Stimulated activated CD4-positive, alpha-beta T cell treated with anti-CD3 and anti-CD28 coated beads, Interleukin-4, amount 100 ng/mL, for 48 hours (primary cell): ENCODE measurements at places on chromosomes 4 and X.

GRCh38 chr4:10803713-10804343 is 119.3 kb upstream of the CLNK start:
- no peak for DNase-seq

GRCh38 chr4:105520819-105521790 is 31.3 kb upstream of the ARHGEF38 start:
- DNase-seq = no peak

DNA sequence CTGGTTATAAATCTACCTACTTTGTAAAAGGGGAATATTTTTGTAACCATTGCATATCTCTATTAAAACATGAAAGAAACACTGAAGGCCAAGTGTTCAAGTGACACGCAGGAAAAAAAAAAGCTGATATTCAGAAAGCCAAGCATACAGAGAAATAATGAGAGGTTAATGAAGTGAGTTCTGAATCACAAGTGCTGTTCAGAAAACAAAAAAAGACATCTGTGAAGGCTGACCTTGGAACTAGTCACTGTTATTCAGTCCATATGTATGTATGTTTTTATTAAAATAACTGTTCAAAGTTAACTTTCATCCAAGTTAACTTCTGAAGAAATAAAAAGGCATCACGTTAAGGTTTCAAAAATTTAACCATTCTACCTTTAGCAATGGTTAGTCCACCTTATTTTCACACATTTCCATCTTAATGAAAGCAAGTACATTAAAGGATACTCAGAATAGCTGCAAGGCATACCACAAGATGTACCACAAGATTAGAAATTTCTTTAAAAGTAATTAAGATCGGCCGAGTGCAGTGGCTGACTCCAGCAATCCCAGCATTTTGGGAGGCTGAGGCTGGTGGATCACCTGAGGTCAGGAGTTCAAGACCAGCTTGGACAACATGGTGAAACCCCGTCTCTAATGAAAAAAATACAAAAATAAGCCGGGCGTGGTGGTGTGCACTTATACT is 31.4 kb downstream of the SH3RF1 start:
- no peak for DNase-seq

GRCh38 chr4:139893801-139894200 is 228.2 kb downstream of the MGST2 start:
- no peak for DNase-seq

DNA sequence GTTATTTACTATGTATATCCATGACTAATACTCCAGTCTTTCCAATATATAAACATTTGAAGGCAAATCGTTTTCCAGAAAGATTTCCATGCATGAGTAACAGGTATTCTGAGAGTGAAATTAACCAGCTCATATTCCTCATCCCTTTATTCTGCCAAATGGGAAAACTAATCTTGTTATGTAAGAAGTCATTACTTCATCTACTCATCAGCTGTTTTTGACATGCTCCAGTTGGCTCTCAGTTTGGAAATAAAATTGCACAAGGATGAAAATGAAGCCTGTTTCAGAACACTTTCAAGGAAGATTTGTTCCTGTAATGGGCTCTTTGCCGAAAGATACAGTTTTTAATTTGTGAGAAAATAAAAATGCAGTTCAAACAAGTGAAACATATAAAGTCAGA is 121.9 kb downstream of the KCTD8 start:
- no peak for DNase-seq

DNA sequence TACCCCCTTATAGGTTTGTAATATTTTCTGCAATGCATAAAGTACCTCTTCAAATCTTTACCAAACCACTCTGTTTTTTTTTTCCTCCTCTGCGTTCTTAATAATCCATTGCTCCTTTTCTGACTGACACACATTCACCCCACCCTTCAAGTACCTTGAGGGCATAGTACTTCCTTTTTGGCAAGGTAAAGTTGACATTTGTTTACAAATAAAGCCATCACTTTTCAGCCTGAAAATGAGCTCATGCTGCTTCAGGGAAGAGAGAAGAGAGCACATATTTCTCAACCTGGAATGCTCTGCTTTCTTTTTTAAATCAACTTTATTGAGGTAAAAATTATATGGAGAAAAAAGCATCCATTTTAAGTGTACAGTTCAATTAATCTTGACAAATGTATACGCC is 113.9 kb downstream of the AGTR2 start:
- DNase-seq = no peak

DNA sequence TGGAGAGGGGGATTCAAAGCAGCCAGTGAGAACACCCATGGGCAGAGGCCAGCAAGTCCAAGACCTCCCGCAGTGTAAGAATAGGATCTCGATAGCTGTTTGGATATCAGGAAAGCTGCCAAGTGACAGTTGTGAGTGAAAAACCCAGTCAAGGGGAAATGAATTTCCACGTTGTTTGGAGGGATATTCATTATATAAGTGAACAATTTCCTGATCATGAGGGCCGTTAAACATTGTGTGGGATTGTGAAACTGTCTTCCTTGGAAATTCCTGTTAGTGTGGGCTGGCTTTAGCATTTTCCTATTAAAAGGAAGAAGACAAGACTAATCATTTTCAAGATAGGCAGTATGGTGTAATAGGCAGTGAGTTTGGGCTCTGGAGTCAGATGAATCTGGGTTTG is 15.0 kb downstream of the CLDN2 start:
- DNase-seq = no peak

DNA sequence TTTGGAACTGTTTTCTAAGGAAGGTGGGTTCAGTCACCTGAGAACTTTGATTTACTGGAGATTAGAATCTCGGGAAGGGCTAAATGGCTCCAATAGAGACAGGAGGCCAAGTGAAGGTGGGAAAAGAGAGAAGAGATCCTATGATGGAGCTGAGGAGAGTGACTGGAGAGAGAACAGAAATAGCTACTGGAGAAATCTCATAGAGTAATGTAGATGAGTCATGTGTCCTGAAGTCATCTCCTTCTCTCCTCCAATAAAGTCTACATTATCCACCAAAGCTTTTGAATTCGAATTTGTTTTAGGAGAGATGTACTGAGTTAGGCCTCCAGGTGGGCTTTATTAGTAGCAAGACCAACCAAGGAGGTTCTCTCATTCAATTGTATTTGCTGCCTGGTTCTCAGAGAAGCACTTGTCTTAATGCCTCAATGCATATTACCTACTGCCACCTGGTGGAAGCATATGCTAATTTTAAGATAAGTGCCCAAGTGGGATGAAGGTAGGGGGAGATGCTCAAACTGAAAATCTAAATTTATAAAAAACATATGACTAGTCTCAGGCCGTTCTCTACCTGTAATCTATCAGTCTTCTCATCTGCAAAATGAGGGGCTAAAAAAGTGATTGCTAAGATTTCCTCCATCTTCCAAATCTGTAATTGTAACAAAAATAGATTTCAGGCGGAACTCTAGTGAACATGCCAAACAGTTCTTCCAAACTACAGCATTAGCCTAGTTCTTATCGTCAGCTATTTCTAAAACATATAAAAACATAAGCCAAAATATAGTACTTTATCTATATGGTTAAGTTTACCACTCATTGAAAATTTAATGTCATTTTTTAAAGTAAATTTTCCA is 24.4 kb downstream of the TXK start:
- DNase-seq = no peak

- DNase-seq = no peak
Measured at GRCh38 chr4:88761861-88762523, 64.4 kb upstream of the NAP1L5 start.

DNA sequence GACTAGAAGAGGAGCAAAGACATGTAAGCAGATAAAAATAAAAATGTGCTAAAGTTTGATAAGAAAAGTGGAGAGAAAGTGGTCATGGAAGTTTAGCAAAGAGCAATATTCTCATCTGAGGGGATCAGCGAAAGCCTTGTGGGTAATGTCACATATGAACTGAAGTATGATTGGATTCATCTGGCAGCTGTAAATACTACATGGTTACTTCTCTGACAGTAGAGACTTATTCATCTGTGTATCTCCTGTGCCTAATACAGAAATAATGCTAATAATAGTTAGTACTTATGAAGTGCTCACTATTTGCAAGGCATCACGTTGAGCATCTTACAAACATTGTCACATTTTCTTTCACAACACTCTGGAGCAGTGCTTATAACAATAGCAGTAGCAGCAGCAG is 8.9 kb upstream of the IGSF1 start:
- no peak for DNase-seq

GRCh38 chrX:3326681-3327080 is 19.8 kb downstream of the MXRA5 start:
- DNase-seq = no peak

DNA sequence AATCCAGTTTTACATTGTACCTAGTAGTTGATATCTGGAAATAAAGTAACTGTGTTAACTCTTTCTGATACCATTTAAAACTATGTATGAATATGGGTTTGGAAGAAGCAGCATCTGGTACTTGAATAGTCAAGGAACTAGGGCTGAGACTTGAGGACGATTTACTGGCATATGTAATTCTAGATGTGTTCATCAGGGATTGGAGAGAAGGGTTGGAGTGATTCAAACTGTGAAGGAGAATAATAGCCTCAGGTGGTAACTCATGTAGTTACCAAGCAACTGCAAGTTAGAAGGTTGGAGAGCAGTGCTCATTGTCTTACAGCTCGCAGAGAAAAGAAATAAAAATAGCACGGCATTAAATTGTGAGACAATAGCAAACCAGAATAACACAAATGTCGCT is 29.5 kb upstream of the TXLNG start:
- DNase-seq = no peak

DNA sequence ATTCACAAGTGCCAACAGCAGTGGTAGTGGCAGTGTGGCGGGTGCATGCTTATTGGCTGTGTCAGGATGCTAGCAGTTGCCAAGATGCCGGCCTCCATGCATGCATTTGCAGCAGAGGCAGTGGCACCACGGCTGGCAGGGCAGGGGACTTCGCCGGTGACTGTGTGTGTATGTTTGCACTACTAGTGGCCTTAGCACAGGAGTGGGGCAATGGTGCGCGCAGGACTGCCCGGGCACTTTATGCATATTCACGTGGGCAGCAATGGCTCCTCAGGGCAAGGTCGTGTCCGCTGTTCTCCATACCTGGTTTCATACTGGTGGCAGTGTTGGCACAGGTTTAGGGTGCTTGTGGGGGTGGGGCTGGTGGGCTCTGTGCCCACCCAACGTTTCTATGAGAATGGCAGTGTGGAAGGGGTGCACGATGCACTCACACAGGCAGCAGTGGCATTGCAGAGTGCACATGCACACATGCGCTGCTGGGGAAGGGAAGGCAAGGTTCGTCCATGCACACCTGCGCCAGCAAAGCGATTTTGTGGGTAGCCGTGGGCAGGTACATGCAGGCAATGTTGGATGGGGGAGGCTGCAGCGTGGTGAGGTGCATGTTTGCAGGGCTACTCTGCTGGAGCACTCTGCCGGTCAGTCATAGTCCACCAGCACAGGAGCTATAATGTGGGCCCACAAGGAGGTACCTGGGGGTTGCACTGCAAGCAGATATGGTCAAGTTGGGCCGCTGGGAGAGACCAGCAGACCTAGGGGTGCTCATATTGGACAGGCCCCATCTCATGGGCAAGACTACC is 338.9 kb upstream of the TECRL start:
- no peak for DNase-seq

DNA sequence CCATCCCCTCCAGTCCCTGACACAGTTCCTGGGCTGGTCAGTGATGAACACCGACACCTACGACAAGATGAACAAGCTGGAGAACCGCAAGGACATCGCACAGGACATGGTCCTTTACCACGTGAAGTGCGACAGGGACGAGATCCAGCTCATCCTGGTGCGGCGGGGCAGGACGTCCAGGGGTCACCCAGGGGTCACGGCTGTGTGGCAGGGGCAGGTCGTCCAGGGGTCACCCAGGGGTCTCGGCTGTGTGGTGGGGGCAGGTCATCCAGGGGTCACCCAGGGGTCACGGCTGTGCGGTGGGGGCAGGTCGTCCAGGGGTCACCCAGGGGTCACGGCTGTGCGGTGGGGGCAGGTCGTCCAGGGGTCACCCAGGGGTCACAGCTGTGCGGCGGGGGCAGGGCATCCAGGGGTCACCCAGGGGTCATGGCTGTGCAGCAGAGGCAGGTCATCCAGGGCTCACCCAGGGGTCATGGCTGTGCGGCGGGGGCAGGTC is 16.7 kb downstream of the ATP5ME start:
- DNase-seq = no peak

DNA sequence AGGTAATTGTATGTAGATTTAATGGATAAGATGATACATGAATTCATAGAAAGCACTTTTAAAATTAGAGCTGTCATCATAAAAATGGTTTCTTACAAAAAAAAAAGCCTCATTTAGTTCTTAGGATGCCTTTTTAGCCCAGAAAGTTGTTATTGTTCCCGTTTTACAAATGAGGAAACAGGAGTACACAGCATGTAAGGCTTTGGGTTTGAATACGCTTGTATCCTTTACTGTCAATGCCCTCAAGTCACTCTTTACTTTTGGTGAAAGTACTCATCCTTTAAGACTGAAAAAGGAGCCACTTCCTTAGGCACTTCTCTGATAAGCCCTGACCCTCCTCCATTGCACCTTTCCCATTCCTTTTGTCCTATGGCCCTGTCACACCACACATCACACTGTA is 4.9 kb downstream of the EREG start:
- DNase-seq = no peak

DNA sequence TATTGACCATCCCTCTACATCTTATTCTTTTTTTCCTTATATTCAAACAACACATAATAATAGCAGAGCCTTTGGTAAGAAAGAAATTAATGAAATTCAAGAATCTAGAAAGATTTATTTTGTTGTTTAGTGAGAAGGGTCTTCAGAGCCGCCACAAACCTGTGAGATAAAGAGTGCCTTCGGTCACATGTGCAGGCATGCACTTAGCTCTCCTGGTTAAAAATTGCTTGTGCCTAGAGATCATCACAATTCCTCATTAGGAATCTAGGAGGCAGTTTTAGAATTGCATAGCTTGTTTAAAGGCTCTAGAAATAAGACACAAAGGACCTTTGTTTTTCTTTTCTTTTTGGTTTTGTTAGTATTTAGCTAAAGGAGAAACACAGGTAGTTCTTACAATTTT is 1948.4 kb upstream of the IGFBP7 start:
- no peak for DNase-seq

GRCh38 chr4:122309988-122310626 is 68.7 kb upstream of the ADAD1 start:
- DNase-seq = no peak

DNA sequence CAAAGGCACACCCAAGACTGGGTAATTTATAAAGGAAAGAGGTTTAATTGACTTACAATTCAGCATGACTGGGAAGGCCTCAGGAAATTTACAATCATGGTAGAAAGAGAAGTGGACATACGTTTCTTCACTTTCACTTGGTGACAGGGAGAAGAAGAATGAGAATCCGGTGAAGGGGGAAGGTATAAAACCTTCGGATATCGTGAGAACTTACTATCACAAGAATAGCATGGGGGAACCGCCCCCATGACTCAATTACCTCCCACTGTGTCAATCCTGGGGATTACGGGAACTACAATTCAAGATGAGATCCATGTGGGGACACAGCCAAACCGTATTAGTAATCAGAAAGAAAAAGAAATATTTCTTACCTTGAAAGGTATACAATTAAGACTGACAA is 782.9 kb upstream of the HS3ST1 start:
- no peak for DNase-seq
